Right lobe of liver (tissue), 6 donors: ENCODE measurements at places on chromosomes 12 and 14.

DNA sequence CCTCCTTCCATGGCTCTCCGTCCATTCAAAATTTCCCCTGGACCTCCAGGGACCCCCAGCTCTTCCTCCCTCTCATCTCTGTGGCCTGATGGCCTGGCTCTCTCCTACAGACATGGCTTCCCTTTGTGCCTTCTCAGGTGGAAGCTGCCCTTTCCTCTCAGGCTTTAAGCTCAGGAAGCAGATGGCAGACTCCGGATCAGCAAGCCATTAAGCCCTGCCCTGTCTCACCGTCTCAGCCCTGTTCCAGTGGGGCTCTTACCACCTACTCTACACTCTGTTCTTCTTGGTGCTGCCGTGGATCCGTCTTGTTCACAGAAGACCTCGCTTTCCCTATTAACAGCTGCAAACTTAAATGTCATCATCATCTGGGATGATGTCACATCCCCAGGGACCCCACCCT, 33.1 kb downstream of the NPC2 start:
- no peak overlapping the region for H3K27ac ChIP-seq
- no peaks in the 10 kb centered on the region for H3K4me1 ChIP-seq
- no peak overlapping the region for H3K4me3 ChIP-seq
- no peaks in the 10 kb centered on the region for H3K36me3 ChIP-seq
- no peaks in the 10 kb centered on the region for H3K27me3 ChIP-seq
- no peak for DNase-seq

- H3K36me3 ChIP-seq = no peaks in the 10 kb centered on the region
- H3K27ac ChIP-seq = no peak overlapping the region
- no peaks in the 10 kb centered on the region for H3K4me1 ChIP-seq
- H3K4me3 ChIP-seq = no peak overlapping the region
- H3K27me3 ChIP-seq = no peaks in the 10 kb centered on the region
Observed at GRCh38 chr12:121590476-121591143, 9.8 kb upstream of the KDM2B start.

DNA sequence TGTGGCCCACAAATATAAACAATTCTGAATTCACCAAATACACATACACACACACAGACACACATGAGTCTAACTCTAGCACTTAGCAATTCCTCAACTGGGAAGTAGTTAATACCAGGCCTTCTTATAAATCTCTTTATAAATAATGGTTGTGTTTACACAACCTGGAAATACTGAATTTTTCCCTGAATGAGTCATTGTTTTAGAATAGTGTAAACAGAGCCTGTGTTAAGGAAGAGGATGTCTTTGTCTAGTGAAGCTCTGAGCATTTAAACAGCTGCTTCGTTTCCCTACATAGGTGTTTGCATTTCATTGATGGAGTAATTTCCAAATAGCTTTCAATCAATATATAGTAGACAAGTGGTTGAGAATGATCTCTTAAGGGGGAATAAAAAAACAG, 218.8 kb downstream of the BTG1 start:
- no peaks in the 10 kb centered on the region for H3K36me3 ChIP-seq
- no peaks in the 10 kb centered on the region for H3K27me3 ChIP-seq
- DNase-seq = no peak

GRCh38 chr12:122081697-122082221, 3.2 kb downstream of the MLXIP start:
- no peaks in the 10 kb centered on the region for H3K27me3 ChIP-seq
- H3K27ac ChIP-seq = peak overlapping the region; percentile 79
- no peak for DNase-seq
- peak overlapping the region; percentile 65 for H3K4me3 ChIP-seq
- no peaks in the 10 kb centered on the region for H3K36me3 ChIP-seq
- H3K4me1 ChIP-seq = no peaks in the 10 kb centered on the region

- no peaks in the 10 kb centered on the region for H3K27me3 ChIP-seq
- no peak for DNase-seq
- no peak overlapping the region for H3K4me3 ChIP-seq
- H3K27ac ChIP-seq = no peak overlapping the region
Observed at GRCh38 chr12:56758728-56759262, 4.3 kb upstream of the HSD17B6 start.

GRCh38 chr14:31854508-31855075, 222.5 kb upstream of the ARHGAP5 start:
- no peak for DNase-seq
- H3K4me3 ChIP-seq = no peak overlapping the region
- no peaks in the 10 kb centered on the region for H3K36me3 ChIP-seq
- H3K27ac ChIP-seq = peak overlapping the region; percentile 62

GRCh38 chr14:77646907-77647306, 30.5 kb upstream of the SPTLC2 start:
- H3K27ac ChIP-seq = no peak overlapping the region
- H3K4me3 ChIP-seq = no peak overlapping the region
- no peaks in the 10 kb centered on the region for H3K27me3 ChIP-seq
- no peaks in the 10 kb centered on the region for H3K4me1 ChIP-seq

DNA sequence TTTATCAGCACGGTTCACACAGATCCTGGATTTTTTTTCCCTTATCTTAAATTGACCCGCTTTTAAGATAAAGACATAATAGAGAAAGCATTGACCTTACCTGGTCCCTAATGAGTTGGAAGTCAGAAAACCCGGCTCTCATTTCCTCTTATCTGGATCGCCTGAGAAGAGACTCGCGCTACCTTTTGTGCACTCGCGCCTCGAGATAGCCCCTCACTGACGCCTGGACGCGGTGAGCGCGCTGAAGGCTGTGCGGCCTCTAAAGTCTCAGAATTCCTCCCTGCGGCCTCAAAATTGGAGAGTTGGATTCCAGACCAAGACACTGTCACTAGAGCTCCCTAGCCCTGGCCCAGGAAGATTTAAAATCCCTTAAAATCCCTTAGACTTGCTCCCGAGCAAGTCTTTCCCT, 7.0 kb downstream of the NKX2-1 start:
- H3K4me3 ChIP-seq = no peak overlapping the region
- no peak for DNase-seq
- H3K4me1 ChIP-seq = no peaks in the 10 kb centered on the region
- peaks cover 36% of the 10 kb centered on the region for H3K27me3 ChIP-seq

GRCh38 chr14:105486974-105487448, 325 bp downstream of the CRIP1 start:
- peaks cover 14% of the 10 kb centered on the region for H3K4me1 ChIP-seq
- peak; percentile 41 for DNase-seq
- peak overlapping the region; percentile 43 for H3K27ac ChIP-seq

GRCh38 chr12:24530689-24531088, 418.2 kb downstream of the BCAT1 start:
- no peak for DNase-seq
- H3K27ac ChIP-seq = no peak overlapping the region
- no peaks in the 10 kb centered on the region for H3K27me3 ChIP-seq
- H3K4me3 ChIP-seq = no peak overlapping the region
- H3K36me3 ChIP-seq = no peaks in the 10 kb centered on the region
- no peaks in the 10 kb centered on the region for H3K4me1 ChIP-seq

DNA sequence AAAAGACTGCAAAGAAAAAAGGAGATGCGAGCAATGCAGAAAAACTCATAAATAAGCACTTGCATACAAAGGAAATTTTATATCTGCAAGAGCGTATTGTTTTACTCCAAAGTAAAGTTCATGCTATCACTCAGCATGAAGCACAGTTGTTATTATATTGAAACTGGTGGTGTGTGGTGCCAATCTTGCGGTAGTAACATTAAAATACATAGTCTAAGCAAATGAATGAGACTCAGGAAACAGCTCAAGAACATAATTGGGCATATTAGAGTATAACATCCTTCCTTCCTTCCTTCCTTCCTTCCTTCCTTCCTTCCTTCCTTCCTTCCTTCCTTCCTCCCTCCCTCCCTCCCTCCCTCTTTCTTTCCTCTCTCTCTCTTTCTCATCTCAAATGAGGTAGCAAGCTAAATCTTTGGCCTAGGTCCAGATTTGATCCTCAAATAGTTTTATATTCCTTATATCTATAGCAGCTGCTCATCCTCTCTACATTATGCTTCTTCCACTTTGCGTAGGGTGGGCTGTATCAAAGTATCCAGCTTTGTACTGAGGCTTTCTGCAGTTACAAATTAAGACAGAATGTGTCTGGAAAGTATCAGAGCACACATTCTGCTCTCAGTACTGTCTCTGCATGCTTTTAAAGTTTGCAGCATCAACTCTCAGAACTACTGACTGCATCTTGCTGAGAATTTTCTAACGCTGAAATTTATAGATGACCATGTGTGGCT, 718.3 kb downstream of the RERGL start:
- H3K4me1 ChIP-seq = no peaks in the 10 kb centered on the region
- H3K4me3 ChIP-seq = no peak overlapping the region
- H3K27me3 ChIP-seq = no peaks in the 10 kb centered on the region
- no peaks in the 10 kb centered on the region for H3K36me3 ChIP-seq

GRCh38 chr14:77649326-77649725, 32.9 kb upstream of the SPTLC2 start:
- no peak overlapping the region for H3K4me3 ChIP-seq
- DNase-seq = no peak
- H3K36me3 ChIP-seq = no peaks in the 10 kb centered on the region
- H3K4me1 ChIP-seq = no peaks in the 10 kb centered on the region

- no peaks in the 10 kb centered on the region for H3K36me3 ChIP-seq
- H3K4me1 ChIP-seq = no peaks in the 10 kb centered on the region
- no peak overlapping the region for H3K4me3 ChIP-seq
- H3K27ac ChIP-seq = no peak overlapping the region
Observed at GRCh38 chr12:3004655-3005565, 45.7 kb downstream of the TEAD4 start.

GRCh38 chr12:32146074-32146873, 39.6 kb downstream of the BICD1 start:
- H3K4me1 ChIP-seq = no peaks in the 10 kb centered on the region
- no peaks in the 10 kb centered on the region for H3K27me3 ChIP-seq
- no peak overlapping the region for H3K4me3 ChIP-seq
- no peak overlapping the region for H3K27ac ChIP-seq

- no peaks in the 10 kb centered on the region for H3K4me1 ChIP-seq
- H3K27me3 ChIP-seq = no peaks in the 10 kb centered on the region
- no peak overlapping the region for H3K27ac ChIP-seq
- H3K36me3 ChIP-seq = no peaks in the 10 kb centered on the region
- DNase-seq = no peak
Observed at GRCh38 chr12:68779280-68779679, 28.7 kb upstream of the MDM2 start.

DNA sequence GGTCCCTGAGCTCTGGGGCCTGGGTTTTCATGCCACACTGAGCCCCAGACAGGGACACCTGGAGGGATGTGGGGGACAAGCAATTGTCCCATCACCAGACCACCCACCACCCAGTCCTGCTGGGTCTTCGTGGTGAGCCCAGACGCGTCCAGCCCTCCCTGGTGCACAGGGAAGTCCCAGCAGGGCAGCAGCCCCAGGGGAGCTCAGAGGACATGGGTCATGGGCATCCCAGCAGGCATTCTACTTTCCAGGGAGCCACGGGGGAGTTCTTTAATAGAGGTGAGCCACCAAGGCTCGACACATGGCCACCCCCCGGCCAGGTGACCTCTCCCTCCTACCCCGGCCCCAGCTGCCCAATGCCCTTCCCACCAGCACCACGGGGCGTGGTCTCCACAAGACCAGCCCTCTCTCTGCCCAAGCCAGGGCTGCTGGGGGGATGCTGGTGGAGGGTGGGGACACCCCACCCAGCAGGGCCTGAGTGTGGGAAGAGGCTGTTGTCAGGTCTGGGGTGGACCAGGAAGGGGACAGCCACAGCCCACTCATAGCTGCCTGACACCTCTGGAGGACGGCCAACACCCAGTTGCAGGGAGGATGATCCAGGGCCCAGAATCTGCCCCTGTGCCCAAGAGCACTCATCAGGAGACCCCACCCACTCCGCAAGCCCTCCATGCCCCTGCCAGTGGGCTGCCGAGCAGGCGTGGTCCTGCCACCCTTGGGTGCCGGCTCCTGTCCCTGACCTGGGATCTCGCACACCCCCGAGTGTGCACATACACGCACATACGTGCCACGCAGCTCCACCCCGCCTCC, 14.1 kb downstream of the AKT1 start:
- no peaks in the 10 kb centered on the region for H3K27me3 ChIP-seq
- H3K4me1 ChIP-seq = peaks cover 1% of the 10 kb centered on the region
- no peak for DNase-seq
- no peak overlapping the region for H3K27ac ChIP-seq
- H3K4me3 ChIP-seq = no peak overlapping the region

- H3K4me1 ChIP-seq = no peaks in the 10 kb centered on the region
- H3K27ac ChIP-seq = no peak overlapping the region
- no peak overlapping the region for H3K4me3 ChIP-seq
- H3K27me3 ChIP-seq = no peaks in the 10 kb centered on the region
- H3K36me3 ChIP-seq = no peaks in the 10 kb centered on the region
Observed at GRCh38 chr12:119229837-119230236, 51.1 kb downstream of the HSPB8 start.

- no peaks in the 10 kb centered on the region for H3K27me3 ChIP-seq
- no peak overlapping the region for H3K27ac ChIP-seq
- no peak overlapping the region for H3K4me3 ChIP-seq
- H3K36me3 ChIP-seq = peaks cover 3% of the 10 kb centered on the region
Observed at GRCh38 chr14:103839579-103839978, 7.8 kb downstream of the PPP1R13B start.

DNA sequence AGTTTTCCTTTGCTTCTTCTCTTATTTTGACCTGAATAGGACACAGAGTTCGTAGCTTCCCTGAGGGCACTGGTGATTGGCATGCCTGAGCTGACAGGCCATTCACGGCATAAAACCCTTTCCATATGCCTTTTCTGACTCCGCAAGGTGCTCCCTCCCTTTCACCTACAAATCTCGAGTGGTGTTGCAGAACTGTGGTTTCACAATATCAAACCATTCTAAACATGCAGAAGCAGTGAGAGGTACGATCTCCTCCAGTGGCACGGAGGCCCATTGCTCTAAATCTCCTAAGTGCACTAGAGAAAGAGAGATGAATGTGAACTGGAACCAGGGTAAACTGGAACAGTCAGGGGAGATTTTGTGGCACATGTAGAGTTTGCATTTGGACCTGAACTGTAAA, 23.9 kb downstream of the CLSTN3 start:
- DNase-seq = no peak
- peaks cover 4% of the 10 kb centered on the region for H3K36me3 ChIP-seq
- no peaks in the 10 kb centered on the region for H3K27me3 ChIP-seq
- H3K4me1 ChIP-seq = peaks cover 63% of the 10 kb centered on the region
- H3K4me3 ChIP-seq = no peak overlapping the region
- H3K27ac ChIP-seq = no peak overlapping the region

- H3K4me3 ChIP-seq = no peak overlapping the region
- no peaks in the 10 kb centered on the region for H3K27me3 ChIP-seq
- H3K27ac ChIP-seq = no peak overlapping the region
- no peak for DNase-seq
- H3K36me3 ChIP-seq = peaks cover 43% of the 10 kb centered on the region
- peaks cover 11% of the 10 kb centered on the region for H3K4me1 ChIP-seq
Observed at GRCh38 chr12:57095440-57095839, 6.5 kb downstream of the NAB2 start.

DNA sequence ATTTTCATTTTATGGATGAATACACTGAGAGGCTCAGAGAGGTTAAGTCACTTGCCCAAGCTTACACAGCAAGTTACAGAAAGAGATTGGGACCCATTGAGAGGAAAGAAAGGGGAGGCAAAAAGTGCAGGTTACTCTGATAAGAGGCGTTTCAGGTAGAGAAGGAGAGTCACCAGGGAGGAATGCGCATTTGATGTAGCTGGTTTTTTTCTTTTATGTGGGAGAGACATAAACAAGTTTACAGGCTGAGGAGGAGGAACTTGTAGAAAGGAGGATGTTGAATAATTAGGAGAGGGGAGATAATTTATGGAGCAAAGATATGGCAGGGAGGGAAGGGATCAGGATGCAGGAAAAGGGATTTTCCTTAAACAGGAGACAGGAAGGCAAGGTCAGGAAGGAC, 297.0 kb downstream of the PCNX1 start:
- H3K4me1 ChIP-seq = no peaks in the 10 kb centered on the region
- H3K27ac ChIP-seq = no peak overlapping the region
- no peaks in the 10 kb centered on the region for H3K36me3 ChIP-seq
- H3K27me3 ChIP-seq = no peaks in the 10 kb centered on the region

GRCh38 chr12:47828976-47829482, 9.3 kb upstream of the HDAC7 start:
- no peaks in the 10 kb centered on the region for H3K27me3 ChIP-seq
- no peaks in the 10 kb centered on the region for H3K4me1 ChIP-seq
- H3K4me3 ChIP-seq = no peak overlapping the region
- DNase-seq = no peak
- no peaks in the 10 kb centered on the region for H3K36me3 ChIP-seq
